Renal cortical epithelial cell (primary cell): ENCODE measurements at places on chromosomes 6 and 20.

GRCh38 chr6:11197175-11197536 lies 35.3 kb downstream of the NEDD9 start:
- peak; percentile 82 for DNase-seq

GRCh38 chr6:42086046-42087035 lies 36.0 kb downstream of the TAF8 start:
- DNase-seq = no peak

DNA sequence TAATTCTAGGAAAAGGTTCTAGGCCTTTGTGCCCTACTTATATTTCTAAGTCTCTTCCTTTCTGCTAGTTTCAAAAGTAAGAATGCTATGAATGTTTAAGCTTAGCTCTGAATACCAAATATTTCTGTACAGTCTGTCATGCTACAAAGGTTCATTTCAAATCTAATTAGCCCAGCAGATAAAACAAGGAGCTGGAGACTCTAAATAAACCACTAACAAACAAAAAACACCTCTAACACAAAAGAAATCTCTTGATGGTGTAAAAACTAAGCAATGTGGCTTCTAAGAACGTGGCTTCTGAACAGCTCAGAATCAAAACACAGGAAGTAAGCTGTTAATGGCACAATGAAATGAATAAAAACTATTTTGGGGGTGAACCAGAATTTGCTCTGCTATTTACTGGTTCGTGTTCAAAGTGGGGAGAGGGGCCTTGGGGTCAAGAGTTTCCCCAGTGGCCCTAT lies 198.3 kb downstream of the BCAS1 start:
- DNase-seq = peak; percentile 52

- DNase-seq = no peak
Observed at GRCh38 chr6:52305948-52306767, 21.6 kb upstream of the MCM3 start.

GRCh38 chr6:32087574-32088486 lies 21.3 kb downstream of the TNXB start:
- DNase-seq = peak; percentile 42

- no peak for DNase-seq
Observed at GRCh38 chr20:32792316-32792715, 27.4 kb upstream of the MAPRE1 start.

GRCh38 chr20:39850821-39851330 lies 838.2 kb downstream of the MAFB start:
- no peak for DNase-seq

DNA sequence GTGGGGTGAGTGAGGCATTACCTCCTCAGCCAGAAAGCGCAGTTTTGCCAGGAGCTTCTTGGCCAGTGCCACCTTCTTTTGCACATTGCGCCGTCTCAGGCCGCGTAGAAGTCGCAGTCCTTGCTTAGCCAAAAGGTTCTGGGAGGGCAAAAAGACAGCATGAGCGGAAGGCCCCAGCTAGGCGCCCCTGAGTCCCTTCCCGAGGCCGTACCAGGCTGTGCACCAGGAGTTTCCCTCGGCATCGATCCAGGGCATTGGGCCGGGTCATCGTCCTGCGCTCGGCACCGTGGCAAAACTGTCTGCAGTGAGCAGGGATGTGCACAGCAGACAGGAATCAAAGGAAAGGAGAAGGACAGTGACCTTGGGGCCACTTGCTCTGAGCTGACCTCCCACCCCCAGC lies 20.2 kb upstream of the SPAG4 start:
- DNase-seq = no peak

DNA sequence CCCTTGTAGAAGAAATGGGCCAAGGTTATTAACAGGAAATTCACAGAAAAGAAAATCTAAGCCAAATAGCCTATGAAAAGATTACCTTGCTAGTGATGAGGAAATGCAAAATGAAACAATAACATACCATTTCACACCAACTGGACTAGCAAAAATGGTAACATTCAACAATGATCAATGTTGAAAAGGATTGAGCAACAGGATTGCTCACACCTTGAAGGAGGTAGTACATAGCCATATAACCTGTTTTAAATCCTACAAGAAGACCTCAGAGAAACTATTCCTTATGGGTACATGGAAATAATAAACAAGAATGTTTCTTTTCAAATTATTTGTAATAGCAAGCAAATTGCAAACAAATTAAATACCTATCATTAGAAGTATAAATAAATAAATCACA lies 107.4 kb downstream of the BFSP1 start:
- DNase-seq = no peak

DNA sequence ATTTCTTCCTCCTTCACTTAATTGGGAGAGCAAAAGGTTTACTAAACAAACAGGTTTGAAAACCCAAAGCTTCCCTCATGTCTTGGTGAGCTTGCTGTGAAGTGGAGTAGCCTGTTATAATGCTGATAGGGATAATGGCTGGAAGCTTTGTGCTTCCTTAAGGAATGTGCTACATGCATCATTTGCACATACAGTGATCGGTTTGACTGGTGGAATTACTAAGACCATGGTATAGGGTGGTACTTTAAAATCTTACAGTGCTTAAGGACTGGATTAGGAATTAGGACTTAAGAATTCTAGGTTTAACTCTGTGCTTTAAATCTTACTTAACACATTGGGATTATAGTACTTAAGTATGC lies 75.7 kb downstream of the ARID1B start:
- DNase-seq = no peak

DNA sequence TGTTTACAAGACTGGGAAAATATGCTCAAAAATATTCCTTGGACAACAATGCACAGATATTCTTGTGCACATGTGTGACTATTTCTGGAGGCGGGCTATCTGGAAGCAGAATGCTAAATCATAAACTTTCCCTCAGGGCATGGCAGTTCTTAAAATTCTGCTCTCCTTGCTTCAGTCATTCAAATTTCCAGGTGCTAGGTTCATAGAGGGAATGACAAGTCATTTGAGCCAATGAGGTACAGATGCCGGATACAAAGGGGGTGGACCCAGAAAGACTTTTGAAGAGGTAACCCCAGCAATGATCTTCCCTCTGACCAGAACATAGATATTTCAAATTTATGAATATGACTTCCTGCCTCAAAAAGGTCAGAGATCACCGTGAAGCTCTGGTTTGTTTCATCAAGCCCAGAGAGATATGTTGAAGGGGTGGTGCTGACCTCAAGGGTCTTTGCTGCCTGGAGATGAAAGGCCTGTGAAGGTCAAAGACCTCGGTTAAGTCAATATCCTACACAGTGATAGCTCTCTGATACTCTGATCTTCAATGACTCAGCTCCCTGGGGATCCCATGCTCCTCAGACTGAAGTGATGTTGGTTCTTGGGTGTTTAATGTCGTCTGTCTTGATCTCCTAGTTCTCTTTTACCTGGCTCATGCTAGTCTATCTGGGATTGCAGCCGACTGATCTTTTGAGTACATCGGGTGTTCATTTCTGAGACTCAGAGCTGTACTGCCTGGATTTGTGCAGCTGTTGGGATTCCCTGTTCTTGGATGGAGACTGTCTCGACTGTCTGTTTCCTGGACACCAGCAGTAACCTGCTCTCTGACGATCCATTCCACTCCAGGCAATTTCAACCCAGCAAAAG lies 47.5 kb upstream of the TSHZ2 start:
- no peak for DNase-seq

DNA sequence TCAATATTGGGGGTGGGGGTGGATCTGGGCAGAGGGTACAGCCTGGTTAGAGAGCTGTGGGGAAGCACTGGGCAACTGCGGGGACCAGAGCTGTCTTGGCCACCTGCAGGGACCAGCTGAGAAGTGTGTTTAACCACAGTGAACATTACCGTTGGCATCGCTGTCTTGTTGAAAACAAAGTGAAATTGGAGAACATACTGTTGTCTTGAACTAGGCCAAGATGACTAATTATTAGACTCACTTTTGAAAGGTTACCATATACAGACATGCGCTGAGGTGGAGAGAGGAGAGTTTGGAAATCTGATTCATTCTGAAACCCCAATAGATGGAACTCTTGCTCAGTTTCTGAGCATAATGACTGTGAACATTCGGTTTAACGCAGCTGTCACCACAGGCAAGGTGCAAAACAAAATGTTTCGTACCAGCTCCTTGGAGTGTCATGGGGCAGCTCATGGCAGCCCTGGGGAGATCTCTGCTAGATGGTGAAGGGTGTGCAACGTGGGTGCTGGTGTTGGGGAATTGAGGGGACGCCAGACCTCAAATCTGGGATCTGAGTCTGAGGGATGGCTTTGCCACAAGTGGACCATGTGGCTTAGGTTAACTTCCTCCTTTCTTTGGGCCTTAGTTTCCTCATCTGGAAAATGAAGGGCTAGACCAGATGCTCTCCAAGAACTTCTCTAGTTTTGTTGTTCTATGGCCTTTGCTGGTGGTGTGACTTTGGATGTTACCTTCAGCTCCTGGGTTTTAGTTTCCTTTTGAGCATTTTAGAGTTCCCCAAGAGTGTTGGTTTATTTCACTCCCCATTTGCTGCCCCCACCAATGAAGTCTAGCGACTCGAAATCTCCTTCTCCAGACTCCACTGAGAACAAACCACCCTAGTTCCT lies 24.6 kb upstream of the GTSF1L start:
- DNase-seq = peak; percentile 96

- DNase-seq = peak; percentile 41
Observed at GRCh38 chr6:118993803-118994251, 58.9 kb upstream of the MCM9 start.

GRCh38 chr20:13296070-13296469 lies 75.0 kb downstream of the ISM1 start:
- DNase-seq = no peak

GRCh38 chr6:106005954-106006353 lies 80.2 kb upstream of the PRDM1 start:
- DNase-seq = no peak

DNA sequence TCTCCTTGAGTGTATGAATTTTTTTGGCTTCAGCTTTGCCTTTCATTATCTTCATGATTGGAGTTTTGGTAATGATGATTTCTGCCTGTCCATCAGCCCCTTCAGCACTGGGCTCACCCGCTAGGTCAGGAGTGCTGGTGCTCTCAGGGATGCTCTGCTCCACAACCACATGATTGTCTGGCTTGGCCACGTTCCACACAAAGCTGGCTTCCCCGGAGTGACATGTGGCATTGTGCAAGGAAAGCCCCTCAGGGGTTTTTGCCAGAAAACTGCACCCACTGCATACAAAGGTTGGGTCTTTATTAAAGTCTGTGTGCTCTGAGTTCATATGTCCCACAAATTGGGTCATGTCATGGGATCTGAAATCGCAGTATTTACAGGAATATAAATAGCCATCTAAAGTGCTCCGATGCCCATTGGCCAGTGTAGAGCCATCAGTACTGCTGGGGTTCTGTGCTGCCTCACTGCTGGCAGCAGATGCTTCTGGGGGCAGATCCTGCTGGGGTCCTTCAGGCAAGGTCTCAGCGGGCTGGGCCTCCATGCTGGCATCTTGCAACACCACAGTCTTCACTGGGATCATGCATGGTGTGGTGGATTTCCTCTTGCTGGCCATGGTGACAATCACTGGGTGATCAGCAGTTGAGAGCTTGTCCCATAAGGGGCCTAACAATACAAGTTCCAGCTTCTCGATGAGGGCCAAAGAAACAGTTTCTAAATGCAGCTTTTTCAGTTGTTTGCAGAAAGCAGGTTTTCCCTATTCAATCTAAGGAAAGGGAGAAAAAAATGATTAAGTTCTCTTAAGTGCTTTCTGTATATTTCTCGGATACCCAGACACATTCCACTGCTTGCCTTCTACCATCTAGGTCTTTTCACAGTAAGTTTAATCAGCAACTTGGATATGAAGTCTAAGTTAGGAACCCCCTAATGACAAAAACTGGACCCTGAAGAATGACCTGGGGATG lies 67.2 kb downstream of the PLCG1 start:
- no peak for DNase-seq

- peak; percentile 70 for DNase-seq
Observed at GRCh38 chr6:133977983-133978895, 25.2 kb downstream of the TBPL1 start.

- peak; percentile 12 for DNase-seq
Observed at GRCh38 chr20:48725555-48725991, 102.2 kb downstream of the PREX1 start.

GRCh38 chr6:3405679-3406078 lies 51.2 kb downstream of the SLC22A23 start:
- peak; percentile 92 for DNase-seq

DNA sequence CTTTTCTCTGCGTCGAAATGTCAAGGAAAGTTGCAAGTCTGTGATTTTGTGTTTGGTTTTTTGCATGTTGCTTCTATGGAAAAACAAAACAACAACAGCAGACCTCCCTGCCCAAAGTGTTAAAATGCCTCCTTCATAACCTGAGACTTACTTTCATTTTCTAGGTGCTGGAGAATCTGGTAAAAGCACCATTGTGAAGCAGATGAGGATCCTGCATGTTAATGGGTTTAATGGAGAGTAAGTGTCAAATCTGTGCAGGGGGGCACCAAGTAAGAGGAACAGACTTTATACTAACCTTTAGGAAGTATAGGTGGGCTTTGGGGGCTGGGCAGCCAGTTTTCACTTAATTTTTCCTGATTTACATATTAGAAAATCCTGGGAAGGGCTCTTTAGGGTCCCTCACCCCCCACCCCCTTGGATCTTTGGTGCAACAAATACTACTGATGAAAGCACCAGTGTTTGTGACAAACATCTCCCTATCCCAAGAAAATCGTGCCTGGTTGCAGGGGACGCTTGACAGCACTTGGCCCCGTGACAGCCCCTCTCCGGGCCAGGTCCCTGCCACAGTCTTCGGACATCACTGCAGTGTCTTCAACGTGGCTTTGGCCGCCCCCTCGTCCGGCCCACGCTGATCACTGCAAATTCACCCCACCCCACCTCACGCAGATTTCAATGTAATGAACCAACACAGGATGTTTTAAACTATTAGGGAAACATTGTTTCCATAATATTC lies 43.1 kb downstream of the GNAS start:
- DNase-seq = no peak

DNA sequence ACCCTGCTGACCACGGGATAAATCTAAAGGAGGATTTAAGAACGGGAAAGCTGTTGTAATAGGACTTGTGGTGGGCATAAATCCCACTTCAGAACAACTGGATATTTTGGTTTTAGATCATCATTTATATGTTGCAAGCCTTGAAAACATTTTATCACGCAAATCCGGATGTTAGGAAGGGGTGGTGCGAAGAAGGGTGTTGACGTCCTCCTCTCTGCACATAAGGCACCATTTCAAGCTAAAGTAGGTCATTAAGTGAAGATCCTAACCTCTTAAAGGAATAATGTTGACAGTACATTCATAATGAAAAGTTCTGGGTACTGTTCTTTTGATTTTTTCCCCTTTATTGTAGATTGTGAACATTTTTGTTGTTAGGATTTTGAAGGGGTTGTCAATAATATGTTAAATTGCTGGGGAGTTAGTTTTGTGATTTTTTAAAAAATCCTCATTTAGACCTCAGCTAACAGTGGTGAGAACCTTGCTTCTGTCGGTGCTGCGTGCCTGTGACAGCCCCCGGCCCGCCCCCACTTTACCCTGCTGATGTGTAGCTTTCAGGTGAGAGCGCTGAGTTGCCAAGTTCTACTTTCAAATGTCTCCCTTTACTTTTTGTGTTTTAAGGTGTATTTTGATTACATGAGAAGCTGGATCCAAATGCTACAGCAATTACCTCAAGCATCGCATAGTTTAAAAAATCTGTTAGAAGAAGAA lies 88.8 kb downstream of the MAP3K4 start:
- no peak for DNase-seq

GRCh38 chr6:168638468-168639271 lies 197.7 kb downstream of the SMOC2 start:
- DNase-seq = no peak
